Central memory CD8-positive, alpha-beta T cell (primary cell): ENCODE measurements at places on chromosomes 11 and 22.

GRCh38 chr11:36238881-36239280, 50.3 kb downstream of the COMMD9 start:
- no peak for DNase-seq

- DNase-seq, result no peak
Observed at GRCh38 chr11:69644962-69645675, 4.2 kb downstream of the CCND1 start.

DNA sequence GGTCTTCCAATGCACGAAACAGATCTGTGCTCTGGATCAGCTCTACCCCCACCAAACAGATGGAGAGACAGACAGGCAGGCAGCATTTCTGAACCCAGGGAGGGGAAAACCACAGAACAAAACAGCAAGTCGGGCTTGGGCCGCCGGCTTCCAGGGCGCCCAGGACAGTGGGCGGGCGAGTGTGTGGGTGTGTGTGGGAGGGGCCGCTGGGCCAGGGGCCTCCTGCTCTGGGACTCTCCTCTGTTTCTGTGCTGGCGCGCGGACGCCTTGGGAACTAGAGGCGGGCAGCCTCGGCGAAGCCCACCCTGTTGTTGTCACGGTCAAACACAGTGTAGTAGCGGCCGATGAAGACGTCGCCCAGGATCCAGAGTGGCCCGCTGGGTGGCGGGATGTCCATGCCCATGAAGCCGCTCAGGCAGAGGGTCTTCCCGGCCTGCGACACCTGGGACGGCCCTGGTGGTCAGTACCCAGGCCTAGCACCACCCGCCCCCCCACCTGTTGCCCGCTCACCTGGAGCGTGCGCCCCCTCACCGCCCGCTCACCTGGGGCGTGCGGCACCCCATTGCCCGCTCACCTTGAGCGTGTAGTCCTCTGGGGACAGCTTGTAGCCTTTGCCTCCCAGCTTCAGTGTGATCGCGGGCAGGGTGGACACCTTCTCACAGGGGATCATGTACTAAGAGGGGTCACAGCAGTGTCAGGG, 3.0 kb upstream of the IFITM10 start:
- no peak for DNase-seq

- no peak for DNase-seq
Observed at GRCh38 chr11:59164028-59164427, 7.9 kb upstream of the DTX4 start.

GRCh38 chr22:30327864-30328345, 1.2 kb upstream of the TBC1D10A start:
- DNase-seq, result no peak

- no peak for DNase-seq
Observed at GRCh38 chr22:40637183-40638150, 948 bp upstream of the MRTFA start.

DNA sequence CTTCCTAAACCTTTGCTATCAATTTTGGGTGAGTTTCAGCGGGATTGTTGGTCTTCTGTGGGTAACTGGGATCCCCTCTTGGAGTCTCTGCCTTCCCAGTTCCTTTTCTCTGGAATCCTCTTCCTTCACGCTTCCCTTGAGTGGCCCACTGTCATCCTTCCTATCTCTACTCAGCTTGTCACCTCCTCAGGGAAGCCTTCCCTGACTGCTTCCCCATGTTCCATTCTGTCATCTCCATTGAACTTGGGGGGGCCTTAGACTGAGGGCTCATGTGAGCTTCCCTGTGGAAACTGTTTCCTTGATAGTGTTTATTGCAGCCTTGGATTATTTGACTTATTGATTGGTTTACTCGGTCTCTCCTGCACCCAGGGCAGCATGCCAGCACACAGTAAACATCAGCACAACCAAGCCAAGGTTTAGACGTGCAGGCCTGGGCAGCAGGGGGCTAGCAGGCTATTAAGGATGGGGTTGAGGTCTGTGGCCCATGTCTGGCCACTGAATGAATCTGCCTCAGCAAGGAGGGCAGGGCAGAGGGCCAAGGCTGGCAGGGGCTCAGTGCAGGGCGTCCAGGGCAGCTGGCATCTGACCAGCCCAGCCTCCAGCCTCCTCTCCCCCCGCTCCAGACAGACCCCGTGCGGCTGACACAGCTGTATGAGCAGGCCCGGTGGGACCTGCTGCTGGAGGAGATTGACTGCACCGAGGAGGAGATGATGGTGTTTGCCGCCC, 7.2 kb downstream of the TRPT1 start:
- DNase-seq, result no peak

DNA sequence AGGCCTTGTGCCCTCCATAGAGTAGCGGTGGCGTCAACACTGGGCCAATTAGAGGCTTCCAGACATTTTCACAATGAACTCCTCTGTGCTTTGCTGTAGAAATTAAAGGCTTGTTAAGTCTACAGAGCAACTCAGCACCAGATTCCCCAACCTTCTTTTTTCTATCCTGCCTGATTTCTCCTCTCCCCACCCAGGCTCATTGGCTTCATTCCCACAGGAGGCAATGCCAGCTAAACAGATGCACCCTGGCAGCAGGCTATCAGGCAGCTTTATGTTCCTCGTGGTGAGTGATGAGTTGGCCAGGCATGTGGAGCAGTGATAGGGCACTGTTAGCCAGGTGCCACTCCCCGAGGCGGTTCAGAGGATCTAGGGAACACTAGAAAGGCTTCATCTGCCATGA, 4.8 kb downstream of the DIXDC1 start:
- no peak for DNase-seq

DNA sequence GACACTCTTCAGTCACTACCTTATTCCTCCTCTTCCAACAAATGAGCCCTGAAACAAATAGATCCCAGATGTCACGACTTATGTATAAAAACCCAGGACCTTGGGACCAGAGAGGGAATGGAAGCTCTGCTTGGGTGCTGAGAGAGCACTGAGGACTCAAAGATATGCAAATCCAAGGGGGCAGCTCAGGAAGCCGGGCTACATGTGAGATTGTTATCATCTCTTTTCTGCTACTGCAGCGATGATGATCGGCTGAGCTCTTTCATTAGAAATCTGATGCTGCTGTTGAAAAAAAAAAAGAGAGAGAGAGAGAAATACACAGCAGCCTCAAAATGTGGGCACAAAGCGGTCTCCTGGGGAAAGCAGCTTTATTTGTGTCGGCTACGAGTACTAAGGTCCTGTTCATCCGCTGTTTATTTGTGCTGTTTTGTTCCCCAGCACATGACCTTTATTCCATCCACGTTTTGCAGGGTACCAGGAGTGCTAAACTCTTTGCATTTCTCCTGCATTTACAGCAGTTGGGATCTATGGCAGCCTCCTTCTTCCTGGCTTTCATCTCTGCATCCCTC, 120.2 kb downstream of the TRIM29 start:
- no peak for DNase-seq

DNA sequence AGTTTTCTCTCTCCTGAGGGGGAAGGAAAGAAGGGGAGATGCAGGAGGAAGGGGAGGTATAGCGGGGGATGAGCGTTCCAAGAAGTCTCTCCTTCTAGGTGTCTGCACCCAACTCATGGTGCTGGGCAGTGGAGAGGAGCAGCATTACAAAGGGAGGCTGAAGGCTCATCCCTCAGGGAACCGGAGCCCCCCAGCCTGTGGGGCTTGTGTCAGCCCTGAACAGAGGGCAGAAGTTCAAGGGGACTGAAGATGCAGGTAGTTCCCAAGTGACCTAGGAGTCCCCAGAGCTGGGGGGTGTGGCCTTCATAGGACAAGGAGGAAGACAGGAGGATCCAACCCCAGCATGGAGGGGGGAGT, 1.8 kb downstream of the C11orf68 start:
- no peak for DNase-seq

GRCh38 chr11:102459393-102459792, 6.8 kb upstream of the TMEM123 start:
- no peak for DNase-seq

DNA sequence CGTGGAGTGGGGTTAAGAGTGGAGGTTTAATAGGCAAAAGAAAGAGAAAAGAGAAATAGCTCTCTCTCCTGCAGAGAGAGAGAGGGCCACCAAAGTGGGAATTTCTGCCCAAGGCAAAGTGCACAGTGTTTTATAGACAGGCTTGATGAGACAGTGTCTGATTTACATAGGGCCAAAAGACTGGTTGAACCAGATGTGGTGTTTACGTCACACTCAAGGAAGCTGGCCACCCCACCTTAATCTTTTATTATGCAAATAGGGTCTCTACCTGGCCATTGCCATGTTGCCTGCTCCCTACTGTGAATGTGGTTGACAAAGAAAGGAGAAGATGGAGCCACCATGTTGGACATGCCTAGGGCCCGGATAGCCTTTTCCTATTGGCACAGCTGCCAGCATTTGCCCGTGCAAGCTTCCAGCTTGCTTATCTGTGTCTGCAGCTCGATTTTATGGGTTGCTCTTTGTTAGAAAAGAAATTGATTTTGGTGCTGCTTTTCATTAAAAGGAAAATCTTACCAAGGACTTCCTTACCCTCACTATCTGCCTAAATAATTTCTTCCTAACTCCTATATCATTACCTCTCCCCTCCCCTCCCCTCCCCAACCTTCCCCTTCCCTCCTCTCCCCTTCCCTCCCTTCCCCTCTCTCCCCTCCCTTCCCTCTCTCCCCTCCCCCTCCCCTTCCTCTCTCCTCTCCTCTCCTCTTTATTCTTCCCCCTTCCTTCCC, 436.0 kb downstream of the NELL1 start:
- no peak for DNase-seq

GRCh38 chr11:15586741-15587473, 472.2 kb downstream of the INSC start:
- DNase-seq, result no peak

DNA sequence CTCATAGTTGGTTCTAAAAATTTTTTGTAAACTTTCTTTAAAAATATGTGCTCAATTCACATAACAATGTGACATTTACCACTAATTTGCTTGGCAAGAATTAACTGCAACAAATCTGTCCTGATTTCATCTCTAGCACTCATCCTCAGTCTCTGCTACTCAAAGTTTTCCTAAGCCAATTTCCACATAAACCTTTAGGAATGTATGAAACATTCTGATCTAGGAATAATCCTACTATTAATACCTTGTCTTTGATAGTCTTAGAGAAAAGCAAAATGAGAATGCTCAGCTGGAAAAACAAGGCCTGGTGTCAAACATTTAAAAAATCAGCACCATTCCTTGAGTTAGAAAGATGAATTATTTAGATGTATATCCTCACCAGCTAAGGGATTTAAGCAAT, 114.3 kb downstream of the CD44 start:
- no peak for DNase-seq

DNA sequence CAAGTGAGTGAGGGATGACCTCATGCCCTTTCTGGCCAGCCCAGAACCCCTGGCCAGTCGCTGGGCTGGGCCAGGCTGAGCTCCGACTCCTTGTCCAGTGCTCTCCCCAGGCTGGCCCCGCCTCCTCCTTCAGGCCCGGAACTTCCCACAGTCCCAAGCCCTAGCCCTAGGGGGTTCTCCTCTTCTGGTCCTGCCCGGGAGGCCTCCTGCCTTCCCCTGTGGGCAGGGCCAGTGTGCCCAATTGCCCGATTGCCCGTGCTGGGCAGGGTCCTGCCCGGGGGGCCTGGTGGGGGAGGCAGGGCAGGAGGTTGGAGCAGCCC, 4.2 kb downstream of the TCIRG1 start:
- no peak for DNase-seq

GRCh38 chr11:75406338-75406777, 7.0 kb downstream of the RPS3 start:
- no peak for DNase-seq

- DNase-seq, result no peak
Observed at GRCh38 chr11:130762638-130763037, 153.6 kb downstream of the SNX19 start.

DNA sequence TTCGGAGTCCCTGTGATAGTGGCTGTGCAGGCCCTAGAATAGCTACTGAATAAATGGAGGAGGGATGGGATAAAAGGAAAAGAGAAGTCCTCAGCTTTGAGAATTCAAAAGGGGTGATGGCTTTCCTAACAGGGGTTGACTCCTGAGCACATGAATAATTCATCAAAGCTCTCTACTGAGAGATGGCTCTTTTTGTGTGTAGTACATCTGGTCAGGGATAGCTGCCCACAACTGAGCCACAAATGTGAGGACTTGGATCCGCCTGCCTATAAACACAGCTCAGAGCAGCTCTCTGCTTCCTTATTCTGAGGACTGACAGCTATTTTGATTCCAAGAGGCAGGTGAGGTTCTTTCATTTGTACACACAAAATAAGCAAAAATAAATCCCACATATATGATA, 82.3 kb downstream of the USP35 start:
- no peak for DNase-seq

DNA sequence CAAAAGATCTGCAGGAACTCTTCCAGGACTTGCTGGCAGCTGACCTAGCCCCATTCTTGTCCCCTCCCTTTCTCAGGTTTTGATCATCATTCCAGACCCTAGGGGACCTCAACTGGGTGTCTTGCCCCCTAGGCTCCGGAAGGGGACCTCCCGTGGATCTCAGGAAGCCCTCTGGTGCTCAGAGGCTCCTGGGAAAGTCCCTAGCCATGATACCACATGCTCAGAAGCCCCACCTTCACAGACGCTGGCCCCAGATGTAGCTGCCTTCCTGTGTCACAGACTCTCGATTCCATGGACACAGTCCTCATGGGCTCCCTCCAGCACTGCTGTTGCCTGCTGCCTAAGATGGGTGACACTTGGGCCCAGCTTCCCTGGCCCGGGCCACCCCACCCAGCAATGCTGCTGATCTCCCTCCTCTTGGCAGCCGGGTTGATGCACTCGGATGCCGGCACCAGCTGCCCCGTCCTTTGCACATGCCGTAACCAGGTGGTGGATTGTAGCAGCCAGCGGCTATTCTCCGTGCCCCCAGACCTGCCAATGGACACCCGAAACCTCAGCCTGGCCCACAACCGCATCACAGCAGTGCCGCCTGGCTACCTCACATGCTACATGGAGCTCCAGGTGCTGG, at the start of gene LRRC55:
LRRC55 (plus strand) TSS at position 276 of the 628 bp plus-strand sequence; CDS start at position 346, 70 bp downstream.
- no peak for DNase-seq

GRCh38 chr11:15665368-15665871, 550.7 kb downstream of the INSC start:
- no peak for DNase-seq

DNA sequence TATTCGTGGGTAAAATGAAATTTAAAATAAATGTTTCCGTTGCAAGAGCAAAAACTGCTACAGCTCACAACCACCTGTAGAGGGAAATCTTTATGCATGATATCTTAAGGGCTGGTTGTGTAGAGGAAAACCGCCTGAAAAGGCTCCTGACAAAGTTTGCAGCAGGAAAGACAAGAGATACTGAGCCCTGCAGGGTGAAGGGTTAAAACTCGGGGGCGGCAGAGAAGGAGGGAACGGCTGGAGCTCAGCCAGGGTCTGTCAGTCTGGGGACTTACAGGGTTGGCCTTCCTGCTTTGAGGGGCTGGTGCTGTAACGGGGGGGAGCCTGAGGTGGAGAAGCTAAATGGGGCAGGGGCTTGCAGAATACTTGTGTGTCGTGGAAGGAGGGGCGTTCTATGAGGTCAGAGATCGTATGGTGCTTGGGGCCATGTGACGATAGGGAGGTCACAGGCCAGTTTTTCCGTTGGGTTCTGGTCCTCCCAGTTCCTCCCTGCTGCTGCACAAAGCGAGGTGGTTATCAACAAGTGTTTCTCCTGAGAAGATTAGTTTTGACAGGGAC, 122.9 kb upstream of the HSD17B12 start:
- no peak for DNase-seq
